ENCODE measurements at places on chromosomes 6 and 20. TPM values are rescaled to one million over a fixed set of nuclear protein-coding genes. Genes with fewer than 3 reads are reported as not detected.
A peak's percentile ranks its signal among the peaks of the same experiment; 100 is the strongest.

The PRSS35 gene
- total RNA-seq = 0.26 TPM

- DNase-seq = no peak
Observed at GRCh38 chr6:160141001-160141726, 19.5 kb downstream of the SLC22A1 start.

- no peak for DNase-seq
Observed at GRCh38 chr6:33857932-33858475, 54.2 kb upstream of the MLN start.

DNA sequence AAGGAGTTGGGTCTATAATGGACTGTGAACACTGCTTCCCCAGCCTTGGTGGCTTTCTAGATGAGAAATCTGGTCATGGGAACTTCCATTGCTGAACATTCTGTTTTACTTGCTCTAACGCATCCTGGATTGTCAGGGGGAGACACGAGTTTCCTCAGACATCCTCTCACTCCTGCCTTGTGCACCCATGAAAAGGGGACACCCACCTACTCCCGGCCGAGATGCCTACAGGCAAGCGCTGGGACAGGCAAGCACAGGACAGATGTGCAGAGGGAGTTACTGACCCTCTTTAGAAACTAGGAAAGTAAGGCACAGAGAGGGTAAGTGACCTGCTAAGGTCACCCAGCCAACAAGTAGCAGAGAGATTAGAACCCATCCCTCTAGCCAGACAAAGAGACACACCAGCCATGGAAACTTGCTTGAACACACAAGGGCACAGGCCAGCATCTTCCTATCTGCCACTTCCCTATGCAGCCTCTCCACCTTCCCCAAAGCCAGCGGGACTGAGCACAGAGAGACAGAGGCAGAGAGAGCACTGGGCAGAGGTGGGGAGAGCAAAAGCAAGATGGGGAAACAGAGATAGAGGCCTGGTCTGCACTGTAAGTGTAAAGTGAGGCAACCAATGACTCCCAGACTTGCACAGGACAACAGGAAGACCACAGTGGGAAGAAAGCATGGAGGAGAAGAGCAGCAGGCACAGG lies 845 bp upstream of the SFTA2 start:
- DNase-seq = no peak

- DNase-seq = no peak
Observed at GRCh38 chr6:43695215-43695966, 7.8 kb upstream of the MRPS18A start.

DNA sequence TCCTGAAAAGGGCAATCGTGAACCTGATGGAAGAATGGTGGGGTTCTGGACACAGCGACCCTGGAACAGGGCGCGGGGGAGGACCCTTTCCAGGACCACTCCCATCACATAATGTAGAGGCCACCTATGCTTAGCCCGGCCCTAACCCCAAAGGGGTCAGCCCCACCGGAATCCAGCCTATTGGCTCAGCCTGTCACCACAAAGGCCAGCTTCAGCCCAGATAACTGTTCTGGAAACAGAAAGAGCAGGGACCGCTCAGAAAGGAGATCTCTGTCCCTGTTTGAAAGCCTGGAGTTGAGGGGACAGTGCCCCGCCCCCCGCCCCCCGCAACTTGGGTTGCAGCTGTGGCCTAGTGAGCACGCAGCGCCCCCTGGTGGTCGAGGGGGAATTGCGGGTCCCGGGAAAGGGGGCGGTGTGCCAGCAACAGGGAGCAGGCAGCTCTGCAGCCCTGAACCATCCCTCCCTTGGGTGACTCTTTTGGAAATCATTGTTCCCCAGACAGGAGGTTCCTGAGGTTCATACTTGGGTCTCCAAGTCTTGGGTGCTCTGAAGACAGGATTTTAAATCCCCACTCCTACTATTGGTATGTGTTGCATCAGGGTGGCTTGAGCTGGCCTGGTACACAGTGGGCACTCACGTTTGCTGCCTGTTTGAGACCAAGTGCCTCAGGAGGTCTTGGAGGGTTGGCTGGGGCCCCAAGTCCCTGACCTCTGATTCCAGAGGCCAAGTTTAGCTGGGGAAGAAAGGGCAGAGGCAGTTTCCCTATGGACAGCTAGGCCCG lies 1.5 kb downstream of the SIGLEC1 start:
- peak; percentile 93 for DNase-seq

- no peak for DNase-seq
Observed at GRCh38 chr20:37421060-37421905, 75.3 kb downstream of the SRC start.

- no peak for DNase-seq
Observed at GRCh38 chr6:43639984-43640800, 4.6 kb downstream of the MAD2L1BP start.

GRCh38 chr20:16027686-16028085 lies 545.6 kb downstream of the KIF16B start:
- no peak for DNase-seq

DNA sequence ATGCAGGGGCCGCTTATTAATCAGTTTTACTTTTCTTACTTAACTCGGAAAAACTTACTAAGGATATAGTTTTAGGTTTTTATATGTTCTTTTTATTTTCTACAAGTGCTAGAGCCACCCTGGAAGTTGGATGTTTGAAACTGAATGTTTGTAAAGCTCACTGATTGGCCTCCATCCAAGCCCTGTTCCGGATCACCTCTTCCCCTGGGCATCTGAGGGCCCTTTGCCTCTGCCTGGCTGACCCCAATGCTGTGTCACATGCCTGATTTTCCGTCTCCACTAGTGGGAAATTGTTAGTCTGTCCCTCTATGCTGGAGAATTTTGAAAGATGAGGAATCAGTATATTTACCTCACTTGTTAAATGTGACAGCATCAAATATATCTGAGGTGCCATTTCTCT lies 79.3 kb downstream of the SLC35F1 start:
- DNase-seq = no peak

DNA sequence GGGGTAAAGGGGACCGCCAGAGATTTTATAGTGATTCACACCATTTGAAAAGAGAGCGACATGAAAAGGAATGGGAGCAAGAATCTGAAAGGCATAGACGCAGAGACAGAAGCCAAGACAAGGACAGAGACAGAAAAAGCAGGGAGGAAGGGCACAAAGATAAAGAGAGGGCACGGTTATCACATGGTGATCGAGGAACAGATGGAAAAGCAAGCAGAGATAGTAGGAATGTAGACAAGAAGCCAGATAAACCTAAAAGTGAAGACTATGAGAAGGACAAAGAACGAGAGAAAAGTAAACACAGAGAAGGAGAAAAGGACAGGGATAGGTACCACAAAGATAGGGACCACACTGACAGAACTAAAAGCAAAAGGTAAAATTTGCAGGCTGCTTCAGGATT lies 77.7 kb downstream of the PHF3 start:
- DNase-seq = no peak

The SMLR1 gene
- total RNA-seq = not detected

- no peak for DNase-seq
Observed at GRCh38 chr6:163254341-163254835, 160.1 kb upstream of the QKI start.

The AARS2 gene
- 8.1 TPM for total RNA-seq
